ENCODE measurements at places on chromosomes 12 and 14. TPM values are rescaled to one million over a fixed set of nuclear protein-coding genes. Genes with fewer than 3 reads are reported as not detected.

Gene ACOT2
- total RNA-seq: 19.7 TPM

Gene HOTAIR
- 3.7 TPM for total RNA-seq

DNA sequence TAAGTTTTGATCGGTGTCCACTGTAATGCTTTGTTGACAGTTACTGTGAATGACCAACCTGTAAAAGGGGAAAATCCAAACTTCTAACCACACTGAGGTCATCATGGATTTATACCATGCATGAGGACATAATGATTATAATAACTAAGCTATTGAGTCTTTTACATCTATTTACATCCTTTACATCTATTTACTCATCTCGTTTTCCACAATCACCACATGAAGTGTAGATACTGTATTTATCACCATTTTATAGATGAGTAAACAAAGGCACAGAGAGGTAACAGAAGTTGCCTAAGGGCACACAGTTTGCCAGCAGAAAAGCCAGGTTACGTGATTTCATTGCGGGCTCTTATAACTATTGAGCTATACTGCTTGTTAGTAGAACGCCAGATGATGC is 27.9 kb upstream of the EID3 start:
- H3K27ac ChIP-seq: peak overlapping the region; percentile 88
- DNase-seq: no peak
- H3K4me3 ChIP-seq: no peak overlapping the region
- no peaks in the 10 kb centered on the region for H3K27me3 ChIP-seq
- H3K4me1 ChIP-seq: peaks cover 49% of the 10 kb centered on the region
- H3K36me3 ChIP-seq: peaks cover 18% of the 10 kb centered on the region

DNA sequence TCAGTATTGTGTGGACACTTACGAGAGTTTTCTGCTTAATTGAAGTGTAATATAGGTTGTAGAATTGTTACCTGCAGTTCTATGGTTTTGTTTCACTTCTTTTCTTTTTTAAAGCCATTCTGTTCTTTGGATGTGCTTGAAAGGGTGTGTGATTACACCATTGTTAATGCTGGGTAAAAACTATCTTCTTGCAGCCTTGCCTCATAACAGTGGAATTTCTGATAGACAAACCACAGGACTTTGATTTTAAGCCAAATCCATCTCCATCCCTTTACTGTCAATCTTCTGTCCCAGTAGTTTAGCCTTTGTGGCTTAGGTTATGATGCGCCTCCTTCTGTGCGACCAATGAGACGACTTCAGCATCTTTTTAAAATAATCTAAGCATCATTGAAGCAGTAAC is 182.3 kb downstream of the PELI2 start:
- peak overlapping the region; percentile 24 for H3K27ac ChIP-seq
- peak; percentile 11 for DNase-seq

GRCh38 chr14:71551291-71551950 is 380.8 kb upstream of the RGS6 start:
- H3K36me3 ChIP-seq: peaks cover 15% of the 10 kb centered on the region
- DNase-seq: peak; percentile 86
- peak overlapping the region; percentile 86 for H3K27ac ChIP-seq
- peaks cover 58% of the 10 kb centered on the region for H3K4me1 ChIP-seq
- H3K4me3 ChIP-seq: peak overlapping the region; percentile 67
- no peaks in the 10 kb centered on the region for H3K27me3 ChIP-seq

- no peak overlapping the region for H3K27ac ChIP-seq
- H3K36me3 ChIP-seq: no peaks in the 10 kb centered on the region
- no peak for DNase-seq
These were observed 50.3 kb downstream of the SYT1 start for GRCh38 chr12:78914859-78915331.

DNA sequence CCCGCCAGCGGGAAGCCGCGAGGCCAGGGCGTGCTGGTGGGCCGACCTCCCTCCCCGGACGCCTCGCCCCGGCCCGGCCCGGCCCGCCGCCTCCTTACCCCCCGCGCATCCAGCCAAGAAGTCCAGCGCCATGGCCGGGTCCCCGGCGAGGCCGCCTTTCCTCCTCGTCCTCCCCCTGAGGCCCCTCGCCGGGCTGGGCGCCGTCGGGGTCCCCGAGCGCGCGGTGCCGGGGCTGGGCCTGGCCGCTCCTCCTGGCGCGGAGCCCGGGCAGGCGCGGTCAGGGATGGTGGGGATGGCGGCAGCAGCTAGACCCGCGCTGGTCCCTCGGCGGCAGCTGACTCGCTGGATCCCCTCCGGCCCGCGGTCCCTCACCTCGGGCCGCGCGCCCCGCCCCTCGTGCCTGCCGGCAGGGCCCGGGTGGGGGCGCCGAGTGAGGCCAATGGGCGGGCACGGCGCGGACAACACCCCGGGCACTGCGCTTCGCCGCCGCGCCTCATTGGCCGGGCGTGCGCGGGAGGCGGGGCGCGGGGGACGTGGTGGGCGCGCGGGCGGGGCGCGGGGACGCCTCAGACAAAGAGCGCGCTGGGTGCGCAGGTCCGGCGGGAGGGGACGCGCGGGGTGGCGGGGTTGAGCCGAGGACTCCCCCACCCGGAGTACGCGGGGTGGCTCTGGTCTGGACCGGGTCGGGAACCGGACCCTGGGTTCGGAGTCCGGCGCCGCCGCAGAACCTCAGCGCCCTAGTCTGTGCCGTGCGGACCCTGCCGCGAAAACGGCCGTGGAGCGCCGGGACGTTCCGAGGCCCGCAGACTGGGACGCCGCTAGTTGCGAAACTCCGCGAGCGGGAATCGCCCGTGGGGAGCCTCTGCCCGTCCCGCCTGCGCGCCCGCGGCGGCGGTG is at the start of gene SLC25A29:
TSS of gene SLC25A29 (minus strand) at position 344 of the 897 bp plus-strand sequence. CDS start at position 132, 212 bp downstream.
- H3K4me3 ChIP-seq: peak within 1 kb of the TSS; percentile 85
- H3K36me3 ChIP-seq: no peaks in the 10 kb centered on the region
- no peak within 1 kb of the TSS for H3K27ac ChIP-seq
- peak; percentile 33 for DNase-seq
- H3K27me3 ChIP-seq: peaks cover 10% of the 10 kb centered on the region

- H3K4me1 ChIP-seq: peaks cover 8% of the 10 kb centered on the region
- H3K27me3 ChIP-seq: peaks cover 3% of the 10 kb centered on the region
- H3K36me3 ChIP-seq: no peaks in the 10 kb centered on the region
- DNase-seq: no peak
- H3K4me3 ChIP-seq: no peak overlapping the region
These were observed 283.6 kb downstream of the PCNX1 start for GRCh38 chr14:71190770-71191374.

DNA sequence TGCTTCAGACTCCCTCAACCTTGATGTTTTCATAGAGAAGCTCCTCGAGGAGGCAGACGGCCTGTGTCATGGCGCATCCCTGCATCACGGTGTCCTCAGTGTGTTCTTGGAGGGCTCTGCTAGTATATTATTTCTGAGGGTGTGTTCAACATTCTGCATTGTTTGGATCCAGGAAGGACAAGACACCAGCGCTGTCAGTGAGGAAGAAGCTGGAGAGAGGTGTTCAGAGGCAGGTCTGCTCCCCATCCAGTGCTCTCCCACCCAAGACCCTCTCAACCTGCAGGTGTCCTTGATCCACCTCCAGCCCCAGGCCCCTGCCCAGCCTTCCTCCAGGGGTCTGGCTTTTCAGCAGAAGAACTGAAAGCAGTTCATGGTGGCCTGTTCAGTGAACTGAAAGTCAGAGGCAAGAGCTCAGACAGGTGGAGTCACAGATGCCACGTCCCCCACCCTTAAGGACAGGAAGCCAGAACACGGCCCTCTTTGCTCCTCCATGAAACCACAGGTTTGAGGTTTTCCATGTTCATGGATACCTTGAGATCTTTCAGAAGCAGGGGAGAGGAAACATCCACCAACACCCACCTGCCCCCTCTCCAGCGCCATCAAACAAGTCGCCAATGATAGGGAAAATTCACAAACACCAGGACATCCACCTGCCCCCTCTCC is 37.4 kb downstream of the DIO3 start:
- no peaks in the 10 kb centered on the region for H3K4me1 ChIP-seq
- no peaks in the 10 kb centered on the region for H3K36me3 ChIP-seq
- H3K4me3 ChIP-seq: no peak overlapping the region
- H3K27ac ChIP-seq: no peak overlapping the region
- H3K27me3 ChIP-seq: peaks cover 18% of the 10 kb centered on the region
